ENCODE measurements at places on chromosomes 5 and 9.

DNA sequence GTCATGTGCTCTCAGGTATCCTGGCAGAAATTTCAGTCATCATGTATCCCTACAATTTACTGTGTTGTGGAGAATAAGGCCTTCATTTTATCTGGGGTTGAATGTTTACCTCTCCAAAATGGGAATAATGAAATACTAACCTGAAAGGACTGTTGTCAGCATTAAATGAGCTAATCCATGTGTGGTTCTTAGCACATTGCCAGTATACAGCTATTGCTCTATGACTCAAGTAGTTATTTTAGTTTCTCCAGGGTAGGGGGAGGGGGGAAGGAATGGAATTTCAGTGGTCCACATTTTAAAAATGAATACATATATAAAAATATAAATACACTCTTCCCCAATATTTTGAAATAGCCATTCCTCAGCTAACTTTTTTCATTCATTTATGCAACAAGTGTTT, 3.5 kb downstream of the PAM start:
- no peak for DNase-seq

- DNase-seq = no peak
Observed at GRCh38 chr9:37678789-37679273, 28.1 kb downstream of the FRMPD1 start.

- no peak for DNase-seq
Observed at GRCh38 chr5:82298668-82299067, 20.5 kb upstream of the RPS23 start.

DNA sequence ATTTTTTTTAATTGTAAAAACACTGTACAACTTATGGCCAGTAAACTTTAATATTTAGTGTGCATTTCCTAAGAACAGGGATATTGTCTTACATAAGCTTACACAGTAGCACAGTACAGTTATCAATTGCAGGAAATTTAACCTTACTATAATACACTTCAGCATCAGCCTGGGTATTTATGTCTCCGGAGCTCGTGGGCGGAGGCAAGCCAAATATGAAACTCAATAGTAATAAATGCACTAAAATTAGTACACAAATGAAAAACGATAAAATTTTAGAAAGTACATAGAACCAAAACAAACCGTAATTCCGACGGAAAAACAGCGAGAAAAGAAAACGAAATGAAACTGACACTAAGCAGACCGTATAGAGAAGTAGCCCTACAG, 91.2 kb downstream of the ANXA2R start:
- DNase-seq = no peak

DNA sequence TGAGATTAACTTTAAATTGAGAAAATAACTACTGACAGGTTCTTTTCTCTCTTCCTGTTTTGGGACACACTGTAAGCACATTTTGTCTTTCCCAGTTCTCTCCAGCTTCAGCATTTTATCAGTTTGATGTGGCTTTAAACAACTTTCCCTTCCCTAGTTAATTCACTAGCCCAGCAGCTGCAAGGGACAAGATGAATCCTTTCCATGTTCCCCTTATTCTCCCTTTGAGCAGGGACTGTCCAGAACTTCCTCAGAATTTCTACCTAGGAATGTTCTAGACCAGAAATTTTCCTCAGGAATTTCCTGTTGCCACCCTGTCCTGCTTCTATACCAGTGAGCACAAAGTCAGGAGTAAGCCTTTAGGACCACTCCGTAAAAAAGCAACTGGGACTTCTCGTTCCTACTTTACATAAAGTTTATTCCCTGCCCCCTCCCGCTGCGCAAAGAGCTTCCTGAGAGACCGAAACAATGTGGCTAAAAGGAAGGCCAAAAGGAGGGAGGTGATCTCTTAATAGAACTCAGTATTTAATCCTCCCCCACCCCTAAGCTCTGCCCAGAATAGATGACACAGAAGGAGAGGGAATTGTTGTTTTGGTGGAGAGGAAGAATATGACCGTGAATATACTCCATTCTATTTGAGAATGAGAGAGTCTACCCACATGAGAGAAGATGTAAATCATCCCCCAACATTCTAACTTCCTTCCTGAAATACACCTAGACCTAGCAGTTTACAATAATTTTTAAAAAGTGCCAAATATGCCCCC, 61.9 kb downstream of the GLIS3 start:
- no peak for DNase-seq

- no peak for DNase-seq
Observed at GRCh38 chr5:127001621-127002296, 28.6 kb downstream of the MARCHF3 start.

DNA sequence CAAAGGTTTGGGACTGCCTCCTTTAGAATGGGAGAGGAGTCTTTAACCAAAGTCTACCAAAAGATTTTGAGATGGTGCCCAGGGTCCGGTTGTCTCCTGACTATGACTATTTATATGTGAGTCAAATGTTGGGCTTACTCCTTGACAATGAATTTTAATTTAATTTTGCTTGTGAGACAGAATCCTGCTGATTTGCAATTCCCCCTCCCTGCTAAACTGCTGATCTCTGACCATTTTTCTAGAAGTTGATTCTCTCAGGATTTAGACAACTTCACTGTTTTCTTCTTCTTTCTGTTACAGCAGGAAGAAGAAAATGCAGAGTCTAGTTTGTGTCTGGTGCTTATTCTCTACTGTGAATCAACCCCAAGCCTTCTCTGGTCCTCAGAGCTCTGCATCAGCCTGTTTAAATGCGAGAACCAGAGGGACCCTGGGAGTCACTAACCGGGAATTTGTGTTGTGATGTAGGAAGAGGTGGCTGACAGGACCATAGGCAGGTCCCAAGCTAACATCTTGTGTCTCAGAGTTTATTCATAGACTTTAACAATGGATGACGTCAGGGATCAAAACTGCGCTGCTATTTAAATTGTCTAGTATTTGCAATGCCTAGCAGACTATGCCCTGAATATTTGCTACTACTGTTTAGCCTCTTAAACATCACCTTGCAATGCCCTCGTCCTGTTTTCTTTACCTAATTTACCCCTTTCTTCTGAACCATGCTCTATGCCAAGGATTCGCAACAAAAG, 124.0 kb upstream of the TAF11L2 start:
- DNase-seq = no peak

Measured in CD4-positive, alpha-beta T cell treated with Interleukin-15 for 4 hours (primary cell).